ENCODE measurements at places on chromosomes 7 and 10.

GRCh38 chr7:33114976-33115375, 5.8 kb upstream of the RP9 start:
- no peak for DNase-seq

GRCh38 chr7:212754-213153, 20.4 kb downstream of the FAM20C start:
- no peak for DNase-seq

DNA sequence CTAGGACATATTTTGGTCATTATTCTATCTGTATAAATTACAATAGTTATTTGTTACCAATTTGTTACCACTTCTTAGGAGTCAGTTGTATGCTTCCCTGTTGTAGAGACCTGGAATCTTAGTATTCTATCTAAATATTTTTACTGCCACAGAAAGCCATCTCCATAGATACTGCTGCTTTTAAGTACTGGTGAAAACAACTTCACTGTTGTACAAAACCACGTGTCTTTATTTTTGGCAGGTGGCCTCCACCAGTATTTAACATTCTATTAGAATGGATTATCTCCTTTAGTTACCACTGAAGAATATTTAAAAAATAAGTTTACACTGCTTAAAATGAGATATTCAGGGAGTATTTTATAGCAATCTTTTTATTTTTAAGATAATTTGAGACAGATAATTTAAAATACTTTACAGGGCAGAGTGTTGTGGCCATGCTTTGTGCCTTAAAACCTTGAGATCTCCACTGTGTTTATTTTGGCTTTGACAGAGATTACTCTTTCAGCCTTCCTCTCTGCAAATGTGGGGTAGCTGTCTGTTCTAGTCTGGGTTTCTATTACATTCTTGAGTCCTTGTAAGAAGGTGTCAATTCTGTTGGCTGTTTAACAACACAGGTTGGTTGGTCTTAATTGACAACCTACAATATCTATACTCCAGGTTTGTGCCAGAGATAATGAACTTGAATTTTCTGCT, 185.6 kb downstream of the LRRC4 start:
- DNase-seq, result no peak

- DNase-seq, result no peak
Measured at GRCh38 chr7:25711940-25712339, 440.1 kb upstream of the NFE2L3 start.

GRCh38 chr10:101228153-101228965, 904 bp downstream of the LBX1 start:
- DNase-seq, result no peak

GRCh38 chr10:25483999-25484398, 309.2 kb downstream of the GPR158 start:
- DNase-seq, result no peak

DNA sequence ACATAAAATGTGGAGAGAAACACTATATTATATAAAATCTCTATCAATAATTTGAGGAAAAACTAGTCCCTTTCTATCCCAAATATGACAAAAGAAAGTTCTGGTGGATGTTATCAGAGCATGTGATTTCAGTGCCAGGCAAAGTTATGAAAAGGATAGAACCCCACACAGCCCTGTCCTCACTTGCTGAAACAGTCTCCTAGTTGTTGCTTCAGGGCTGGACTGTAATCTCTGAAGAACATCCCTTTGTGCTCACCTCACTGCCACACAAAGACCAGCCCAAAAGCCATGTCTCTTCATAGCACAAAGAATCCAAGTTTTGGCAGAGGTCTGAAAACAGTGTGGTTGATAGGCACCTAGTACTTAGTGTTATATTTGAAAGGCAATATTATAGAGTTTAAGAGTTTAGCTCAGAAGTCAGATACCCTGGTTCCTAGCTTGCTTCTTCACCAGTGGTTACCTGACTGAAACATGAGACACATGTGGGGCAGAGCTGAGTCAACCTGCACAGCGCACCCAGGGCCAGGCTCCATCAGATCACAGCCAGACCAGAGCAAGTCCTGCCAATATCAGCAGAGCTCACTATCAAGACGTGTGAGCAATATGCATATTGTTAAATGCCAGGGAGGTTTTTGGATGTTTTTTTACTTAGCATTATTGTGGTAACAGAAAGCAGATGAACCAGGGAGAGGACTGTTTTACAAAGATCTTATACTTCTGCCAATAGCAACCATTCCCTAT, 25.0 kb downstream of the CYP3A7 start:
- DNase-seq, result no peak

DNA sequence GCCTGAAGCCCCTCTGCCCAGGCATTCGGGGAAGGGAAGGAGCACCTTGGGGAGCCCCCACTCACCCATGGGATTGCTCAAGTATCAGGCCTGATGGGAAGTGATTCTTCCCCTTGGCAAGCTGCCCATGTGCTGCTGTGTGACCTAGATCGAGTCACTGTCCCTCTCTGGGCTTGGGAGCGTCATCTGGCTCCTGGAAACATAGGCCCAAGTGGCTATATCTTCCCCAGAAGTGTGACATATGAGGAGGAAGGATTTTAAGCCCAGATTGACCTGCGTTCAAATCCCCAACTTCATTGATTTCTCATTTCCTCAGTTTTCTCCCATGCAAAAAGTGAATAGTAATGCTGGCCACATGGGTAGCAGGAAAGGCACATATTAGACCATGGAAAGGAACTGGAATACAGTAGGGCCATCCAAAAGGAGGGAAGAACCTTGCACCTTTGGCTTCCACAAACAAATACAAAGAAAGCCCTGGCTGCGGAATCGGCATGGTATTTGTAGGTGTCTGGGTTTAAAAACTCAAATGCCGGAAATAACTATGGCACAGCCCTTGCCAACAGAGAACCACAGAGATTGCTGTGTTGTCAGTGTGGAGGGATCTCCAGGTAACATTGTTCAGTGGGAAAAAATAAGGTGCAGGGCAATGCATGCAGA, 169.5 kb upstream of the ZMIZ1 start:
- no peak for DNase-seq

- DNase-seq, result no peak
Measured at GRCh38 chr7:157903710-157904109, 566.9 kb downstream of the DNAJB6 start.

GRCh38 chr7:20158684-20159083, 58.5 kb downstream of the MACC1 start:
- DNase-seq, result no peak

- peak; percentile 77 for DNase-seq
Measured at GRCh38 chr10:52334595-52334994, 20.5 kb downstream of the DKK1 start.

DNA sequence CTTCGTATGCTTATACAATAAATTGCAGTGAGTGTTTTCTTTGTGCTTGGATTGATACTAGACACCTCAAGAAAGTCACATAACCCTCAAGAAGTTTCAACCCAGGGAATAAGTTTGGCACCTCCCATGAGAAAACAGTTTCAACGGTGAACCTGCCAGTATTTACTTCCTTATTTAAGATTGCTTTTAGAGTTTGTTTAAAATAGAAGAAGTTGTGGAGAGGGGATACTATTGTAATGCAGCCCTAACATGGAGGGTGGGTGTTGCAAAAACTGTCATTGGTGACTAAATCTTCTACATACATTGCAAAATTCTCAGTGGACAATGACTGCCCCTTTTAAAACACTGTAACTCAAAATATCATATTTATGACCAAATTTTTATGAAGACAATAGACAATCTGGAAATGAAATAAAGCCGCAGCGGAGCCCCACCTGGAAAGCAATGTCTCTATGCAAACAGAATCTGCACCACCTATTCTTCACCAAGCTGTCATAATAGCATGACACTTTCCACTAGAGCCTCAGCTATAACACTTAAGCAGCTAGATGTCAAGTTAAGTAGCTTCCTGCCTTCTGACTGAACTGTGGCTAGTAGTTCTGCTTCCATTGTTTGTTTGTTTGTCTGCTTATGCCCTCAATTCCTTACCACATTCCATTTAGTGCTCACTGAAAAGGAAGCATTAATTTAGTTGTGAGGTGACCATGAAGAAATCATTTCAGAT, 98.2 kb downstream of the MDFIC start:
- no peak for DNase-seq

- DNase-seq, result no peak
Measured at GRCh38 chr7:137999496-138000080, 2.3 kb downstream of the CREB3L2 start.

DNA sequence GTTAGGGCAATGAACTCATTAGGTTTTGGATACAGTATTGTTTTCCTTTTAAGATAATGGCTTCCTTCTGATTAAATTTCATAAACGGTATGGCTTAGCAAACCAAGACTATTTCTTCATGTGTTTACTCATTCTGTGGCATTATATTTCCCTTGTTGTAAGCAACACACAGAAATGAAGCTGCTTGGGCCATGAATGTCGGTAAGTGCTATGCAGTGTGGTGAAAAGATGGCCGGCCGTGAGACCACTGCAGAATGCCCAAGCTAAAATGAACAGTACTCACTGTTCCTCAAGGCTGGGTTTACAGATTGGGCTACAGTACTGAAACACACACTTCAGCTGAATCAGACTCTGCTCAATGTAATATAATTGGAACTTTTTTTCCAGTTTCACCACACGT, 8.1 kb downstream of the APBB1IP start:
- DNase-seq, result no peak

DNA sequence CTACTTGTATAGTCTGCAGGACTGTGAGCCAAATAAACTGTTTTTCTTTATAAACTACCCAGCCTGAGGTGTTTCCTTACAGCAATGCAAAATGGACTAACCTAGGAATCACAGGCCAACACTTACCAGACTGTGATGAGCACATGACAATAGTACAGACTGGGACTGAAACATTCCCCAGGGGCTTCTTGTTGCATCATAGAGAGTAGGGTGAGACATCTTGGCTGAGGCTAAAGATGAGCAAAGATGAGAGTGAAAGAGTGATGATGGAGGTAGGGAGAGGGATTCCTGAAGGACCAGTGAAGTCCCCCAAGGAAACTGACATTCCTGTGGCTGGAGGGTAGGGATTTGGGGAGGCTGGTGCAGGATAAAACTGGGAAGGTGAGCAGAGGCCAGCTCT, 194.4 kb downstream of the TPST1 start:
- DNase-seq, result no peak

- DNase-seq, result no peak
Measured at GRCh38 chr10:28467615-28468014, 65.3 kb upstream of the WAC start.

DNA sequence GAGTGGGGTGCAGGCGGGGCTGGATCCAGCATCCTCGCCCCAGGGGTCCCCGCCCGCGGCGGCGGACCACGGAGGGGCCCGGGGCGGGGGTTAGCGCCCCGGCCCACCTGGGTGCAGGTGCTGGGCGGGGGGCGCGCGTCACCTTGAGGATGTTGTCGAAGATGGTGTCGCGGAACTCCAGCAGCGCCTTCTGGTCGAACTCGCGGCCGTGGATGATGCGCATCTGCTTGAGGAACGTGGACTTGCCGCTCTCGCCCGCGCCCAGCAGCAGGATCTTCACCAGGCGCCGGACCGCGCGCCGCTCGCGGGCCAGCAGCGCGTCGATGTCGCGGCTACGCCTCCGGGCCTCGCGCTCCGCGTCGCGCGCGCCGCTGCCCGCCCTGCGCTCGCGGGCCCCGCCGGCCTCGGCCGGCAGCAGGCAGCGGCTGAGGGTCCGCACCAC, 376 bp downstream of the GNA12 start:
- no peak for DNase-seq

DNA sequence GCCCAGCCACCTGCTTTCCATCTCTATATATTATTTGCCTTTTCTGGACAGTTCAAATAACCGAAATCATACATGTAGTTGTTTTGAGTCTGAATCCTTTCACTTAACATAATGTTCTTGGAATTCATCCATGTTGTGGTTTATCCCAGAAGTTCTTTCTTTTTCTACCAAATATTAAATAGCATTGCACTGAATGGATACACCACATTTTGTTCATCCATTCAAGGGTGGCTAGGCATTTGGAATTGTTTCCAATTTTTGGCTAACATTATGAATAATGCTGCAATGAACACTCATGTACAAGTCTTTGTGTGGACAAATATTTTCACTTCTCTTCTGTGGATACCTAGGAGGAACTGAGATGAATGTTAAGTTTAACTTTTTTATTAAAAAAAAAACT, 18.0 kb downstream of the DNAJC1 start:
- no peak for DNase-seq

DNA sequence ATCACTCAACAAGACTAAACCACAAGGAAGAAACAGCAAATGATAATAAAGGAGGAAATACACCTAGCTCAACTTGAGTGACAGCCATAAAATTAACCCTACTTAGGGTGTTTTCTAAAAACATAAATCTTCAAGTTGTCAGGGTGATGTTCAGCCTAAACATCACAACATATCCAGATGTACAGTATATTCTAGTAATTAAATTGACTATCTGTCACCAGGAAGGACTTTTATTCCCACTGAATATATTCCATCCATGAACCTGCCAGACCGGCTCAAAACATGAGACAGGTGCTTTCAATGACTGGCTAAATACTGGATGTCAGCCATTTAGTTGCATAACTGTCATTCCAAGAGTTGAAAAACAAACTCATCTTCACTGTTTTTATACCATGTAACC, 298.1 kb upstream of the NEBL start:
- no peak for DNase-seq

GRCh38 chr7:76057103-76057812, 9.4 kb downstream of the MDH2 start:
- no peak for DNase-seq

DNA sequence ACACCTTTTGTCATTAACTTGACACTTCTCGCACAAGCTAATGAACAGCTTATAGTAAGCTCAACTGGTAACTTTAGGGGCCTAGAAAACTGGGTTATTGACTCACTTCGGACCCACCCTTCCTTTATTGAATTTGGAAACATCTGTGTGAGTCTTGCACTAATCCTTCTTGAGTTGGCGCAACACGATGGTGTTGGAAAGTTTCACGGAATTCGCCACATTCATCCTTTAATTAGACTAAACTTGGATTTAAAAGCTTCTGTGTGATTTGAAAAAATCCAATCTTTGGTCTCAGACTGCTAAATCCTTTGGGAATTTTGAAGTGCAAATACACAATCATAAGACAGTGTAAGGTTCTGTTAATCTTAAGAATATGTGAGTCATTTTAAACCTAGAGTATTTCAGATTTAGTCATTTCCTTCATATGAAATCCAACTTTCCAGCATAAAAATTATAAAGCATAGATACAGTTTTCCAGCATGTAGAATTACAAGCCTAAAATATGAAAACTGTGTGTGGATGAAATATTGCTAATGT, 15.1 kb downstream of the FZD8 start:
- no peak for DNase-seq

GRCh38 chr7:35259523-35259908, 5.6 kb upstream of the TBX20 start:
- DNase-seq, result no peak

- DNase-seq, result no peak
Measured at GRCh38 chr7:8215648-8216333, 46.2 kb downstream of the ICA1 start.
